NCI-H2029 treated with DMSO at 0.1 percent for 48 hours (cell line): ENCODE measurements at places on chromosomes 16 and 17.
A peak's percentile ranks its signal among the peaks of the same experiment; 100 is the strongest.

GRCh38 chr17:17789410-17789809, 47.4 kb downstream of the SREBF1 start:
- no peak for DNase-seq

DNA sequence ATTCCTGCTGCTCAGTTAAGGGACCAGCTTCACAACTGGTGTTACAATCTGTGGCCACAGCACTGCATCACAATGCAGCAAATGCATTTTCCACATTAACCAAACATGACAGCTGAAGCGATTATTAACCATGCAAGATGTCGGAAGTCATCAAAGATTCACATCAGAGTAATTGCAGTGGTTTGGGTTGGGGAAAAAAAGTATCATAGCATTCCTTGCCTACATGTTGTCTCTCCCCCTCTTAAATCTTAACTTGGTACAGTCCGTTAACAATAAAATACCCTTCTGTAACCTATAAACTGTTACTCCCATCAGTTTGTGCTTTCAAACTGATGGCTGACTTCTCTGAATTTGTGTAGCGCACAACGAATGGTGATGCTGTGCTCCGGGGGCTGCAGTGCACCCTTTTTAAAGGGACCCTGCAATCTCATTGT, 51.6 kb downstream of the NUP93 start:
- DNase-seq, result no peak

- no peak for DNase-seq
Measured at GRCh38 chr17:56595831-56596690, 2.6 kb downstream of the NOG start.

DNA sequence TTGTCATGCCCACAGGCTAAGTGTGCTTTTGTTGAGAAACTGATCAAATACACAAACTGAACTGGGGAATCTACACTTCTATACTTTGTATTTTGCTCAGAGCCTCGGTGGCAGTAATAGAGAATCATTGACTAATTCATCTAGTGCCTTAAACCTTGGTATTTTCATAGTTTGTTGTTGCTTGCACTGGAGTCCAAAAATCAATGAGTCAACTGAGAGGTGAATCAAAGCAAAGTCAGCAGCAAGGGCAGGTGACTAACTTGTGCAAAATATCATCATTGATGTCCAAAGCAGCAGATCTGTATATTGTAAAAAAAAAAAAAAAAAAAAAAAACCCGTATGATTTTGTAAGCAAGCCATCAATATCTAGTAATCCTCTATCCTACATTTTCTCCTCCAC, 296.4 kb downstream of the MAP2K6 start:
- DNase-seq, result no peak

- no peak for DNase-seq
Measured at GRCh38 chr16:1182316-1182671, 29.4 kb downstream of the CACNA1H start.

- no peak for DNase-seq
Measured at GRCh38 chr16:77974883-77975282, 47.5 kb upstream of the CLEC3A start.

DNA sequence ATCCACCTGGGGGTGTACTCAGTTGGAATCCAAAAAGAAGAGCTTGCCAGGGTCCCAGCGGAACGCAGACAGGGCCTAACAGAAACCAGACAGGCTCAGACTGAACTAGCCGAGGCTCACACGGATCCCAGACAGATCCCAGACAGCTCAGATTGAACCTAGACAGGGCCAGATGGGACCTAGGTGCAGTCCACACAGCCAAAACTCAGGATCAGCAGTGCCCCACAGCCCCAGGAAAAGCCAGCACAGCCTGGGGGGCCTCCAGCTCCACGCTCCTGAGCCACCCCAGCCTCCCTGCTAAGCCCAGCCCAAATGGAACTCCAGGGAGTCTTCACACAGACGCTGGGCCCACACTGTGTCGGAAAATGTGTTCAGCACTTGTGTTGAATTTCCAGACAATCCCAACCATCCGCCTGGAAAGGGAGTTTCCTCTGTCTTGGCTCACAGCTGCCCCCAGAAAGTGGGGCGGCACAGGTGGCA, 7.5 kb downstream of the STX1B start:
- no peak for DNase-seq

DNA sequence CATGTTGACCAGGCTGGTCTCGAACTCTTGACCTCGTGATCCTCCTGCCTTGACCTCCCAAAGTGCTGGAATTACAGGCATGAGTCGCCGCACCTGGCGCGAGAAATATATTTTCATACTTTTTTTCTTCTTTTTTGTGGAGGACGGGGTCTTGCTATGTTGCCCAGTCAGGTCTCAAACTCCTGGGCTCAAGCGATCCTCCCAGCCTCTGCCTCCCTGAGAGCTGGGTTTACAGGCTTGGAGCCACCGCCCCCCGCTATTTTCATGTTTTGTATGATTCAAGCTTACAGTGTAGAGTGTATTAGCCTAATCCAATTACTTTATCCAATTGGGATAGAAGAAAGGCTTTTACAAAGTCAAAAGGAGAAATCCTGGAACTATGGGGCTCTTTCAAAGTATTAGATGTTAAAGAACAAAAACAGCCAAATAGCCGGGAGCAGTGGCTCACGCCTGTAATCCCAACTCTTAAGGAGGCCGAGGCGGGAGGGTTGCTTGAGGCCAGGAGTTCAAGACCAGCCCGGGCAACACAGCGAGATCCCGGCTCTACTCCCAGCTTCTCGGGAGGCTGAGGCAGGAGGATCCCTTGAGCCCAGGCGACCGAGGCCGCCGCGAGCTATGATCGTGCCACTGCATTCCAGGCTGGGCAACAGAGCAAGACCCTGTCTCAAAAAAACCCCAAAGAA, 1.4 kb upstream of the MAP1LC3B start:
- no peak for DNase-seq

GRCh38 chr17:6476810-6477179, 32.5 kb downstream of the PIMREG start:
- no peak for DNase-seq

- DNase-seq, result no peak
Measured at GRCh38 chr17:50588391-50589049, 28.0 kb downstream of the CACNA1G start.

DNA sequence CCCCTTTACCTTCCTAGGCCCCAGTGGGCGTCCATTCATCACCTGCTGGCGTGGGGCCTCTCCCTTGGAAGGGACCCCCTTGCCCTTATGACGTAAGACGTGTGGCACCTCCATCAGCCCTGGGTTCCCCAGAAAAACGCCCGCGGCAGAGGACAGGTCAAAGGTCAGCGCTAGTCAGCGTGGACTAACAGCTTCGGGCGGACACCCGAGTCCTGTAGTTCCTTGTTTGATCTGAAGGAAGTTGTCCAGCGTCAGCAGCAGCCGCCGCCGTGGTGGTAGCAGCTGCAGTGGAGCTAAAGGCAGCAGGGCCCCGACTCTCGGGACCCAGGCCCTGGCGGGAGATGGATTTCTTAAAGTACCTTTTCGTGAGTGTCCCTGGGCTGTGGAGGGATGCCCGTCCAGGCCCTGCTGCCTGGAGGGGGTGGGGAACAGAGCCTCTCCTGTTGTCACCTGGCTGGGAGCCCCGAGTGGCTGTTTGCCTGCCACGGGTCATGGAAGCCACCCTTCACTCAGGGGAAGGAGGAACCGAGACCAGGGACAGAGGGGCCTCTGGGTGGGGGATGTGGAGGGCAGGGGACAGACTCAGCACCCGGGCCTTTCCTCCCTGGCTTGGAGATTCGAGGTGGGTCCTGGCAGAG, 123.6 kb downstream of the OR1D5 start:
- no peak for DNase-seq

- DNase-seq, result no peak
Measured at GRCh38 chr16:22356930-22357634, 17.3 kb downstream of the CDR2 start.

GRCh38 chr16:2324296-2324859, 16.1 kb downstream of the ABCA3 start:
- no peak for DNase-seq

- no peak for DNase-seq
Measured at GRCh38 chr17:79984877-79985276, 50.8 kb downstream of the TBC1D16 start.

DNA sequence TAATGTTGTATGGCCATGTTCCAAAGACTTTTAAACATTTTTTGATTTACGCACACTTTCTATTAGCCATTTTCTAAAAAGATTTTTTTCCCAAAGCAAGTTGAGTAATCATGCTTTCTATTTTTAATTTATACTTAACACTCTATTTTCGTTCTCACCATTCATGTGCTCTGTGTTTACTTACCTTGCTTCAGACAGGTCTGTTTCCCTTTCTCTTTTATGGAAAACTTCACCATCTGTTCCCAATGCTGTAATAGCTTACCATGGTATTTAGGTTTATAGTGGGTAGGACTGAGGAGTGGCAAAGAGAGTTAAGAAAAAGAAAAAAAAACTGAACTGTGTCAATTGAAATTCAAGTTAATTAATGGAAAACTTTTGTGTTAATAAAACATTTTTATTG, 37.5 kb upstream of the KCNJ16 start:
- no peak for DNase-seq

DNA sequence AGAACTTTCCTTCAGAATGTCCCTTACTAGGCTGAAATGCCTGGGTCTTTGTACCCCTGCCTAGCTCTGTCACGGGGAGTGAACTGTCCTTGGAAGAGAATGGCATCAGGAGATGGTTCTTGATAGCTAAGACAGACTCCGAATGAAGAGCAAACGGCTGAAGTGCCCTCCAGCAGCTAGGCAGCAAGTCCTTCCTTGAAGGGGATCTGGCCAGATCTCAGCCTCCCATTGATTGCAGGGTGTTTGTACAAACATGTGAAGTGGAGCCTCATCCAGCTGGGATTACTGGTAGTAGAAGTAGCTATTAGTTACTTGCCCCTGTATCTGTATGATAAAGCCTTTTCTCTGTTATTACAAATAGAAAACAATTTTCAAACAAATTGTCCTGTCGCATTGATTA, 30.9 kb downstream of the LRRC36 start:
- DNase-seq, result peak; percentile 47

- no peak for DNase-seq
Measured at GRCh38 chr16:30924913-30925631, 1.7 kb downstream of the FBXL19 start.

DNA sequence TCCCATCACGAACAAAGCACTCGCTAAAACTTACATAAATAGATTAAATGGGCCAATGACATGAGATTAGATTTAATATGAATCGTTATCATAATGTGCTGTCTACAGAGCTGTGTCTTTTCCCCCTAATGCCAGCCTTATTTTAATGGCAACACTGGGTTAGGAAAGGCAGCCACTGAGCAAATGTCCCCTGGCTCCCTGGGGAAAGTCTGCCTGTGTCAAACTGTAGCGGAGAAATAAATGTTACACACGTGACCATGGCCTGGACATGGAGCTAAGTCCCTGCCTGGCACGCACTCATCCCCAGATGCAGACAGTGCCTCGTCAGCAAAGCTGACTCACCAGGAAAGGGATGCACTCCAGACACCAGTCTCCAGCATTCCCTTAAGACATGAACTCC, 61.3 kb upstream of the SDK2 start:
- DNase-seq, result no peak

DNA sequence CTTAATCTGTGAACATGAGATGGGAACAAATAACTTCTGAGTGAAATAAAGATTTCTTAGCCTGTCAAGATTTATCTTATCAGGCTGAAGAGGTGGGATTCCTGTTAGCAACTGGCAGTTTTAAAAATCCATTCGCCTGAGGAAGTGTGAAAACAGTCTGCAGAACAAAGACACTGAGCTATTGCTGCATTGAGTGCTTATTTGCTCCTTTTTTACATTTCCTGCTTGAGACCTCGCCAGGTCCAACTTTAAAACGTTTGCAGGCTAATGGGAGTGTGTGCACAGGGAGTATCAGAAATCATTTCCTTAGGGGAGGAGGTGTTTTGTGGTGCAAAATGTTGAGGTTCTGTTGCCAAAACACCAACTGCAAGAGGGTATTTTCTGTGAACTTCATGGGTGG, 957.8 kb upstream of the RBFOX1 start:
- no peak for DNase-seq

GRCh38 chr16:71645450-71645849, 19.5 kb downstream of the MARVELD3 start:
- DNase-seq, result no peak
